NCI-H2171 treated with DMSO at 0.1 percent for 48 hours (cell line): ENCODE measurements at places on chromosomes 11 and 22.

DNA sequence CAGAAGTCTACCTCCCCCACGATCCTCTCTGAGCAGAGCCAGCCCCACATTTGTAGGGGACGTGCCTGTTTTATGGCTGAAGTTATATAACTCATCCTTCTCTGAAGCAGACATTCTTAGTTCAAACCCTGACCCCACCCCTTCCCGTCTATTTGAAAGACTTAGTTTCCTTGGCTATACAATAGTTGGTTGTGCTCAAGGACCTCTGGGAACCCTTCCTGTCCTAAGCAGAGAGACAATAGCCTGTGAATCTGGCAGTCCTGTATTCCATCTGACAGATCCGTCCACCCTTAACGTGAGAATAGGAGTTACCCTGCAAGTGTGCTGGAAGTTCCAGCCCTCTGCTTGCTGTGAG lies 75.2 kb downstream of the MN1 start:
- DNase-seq, result no peak

- DNase-seq, result peak; percentile 70
Observed at GRCh38 chr11:124763156-124763947, 1.3 kb upstream of the ESAM start.

GRCh38 chr11:122108192-122108799 lies 7.7 kb downstream of the BLID start:
- no peak for DNase-seq

DNA sequence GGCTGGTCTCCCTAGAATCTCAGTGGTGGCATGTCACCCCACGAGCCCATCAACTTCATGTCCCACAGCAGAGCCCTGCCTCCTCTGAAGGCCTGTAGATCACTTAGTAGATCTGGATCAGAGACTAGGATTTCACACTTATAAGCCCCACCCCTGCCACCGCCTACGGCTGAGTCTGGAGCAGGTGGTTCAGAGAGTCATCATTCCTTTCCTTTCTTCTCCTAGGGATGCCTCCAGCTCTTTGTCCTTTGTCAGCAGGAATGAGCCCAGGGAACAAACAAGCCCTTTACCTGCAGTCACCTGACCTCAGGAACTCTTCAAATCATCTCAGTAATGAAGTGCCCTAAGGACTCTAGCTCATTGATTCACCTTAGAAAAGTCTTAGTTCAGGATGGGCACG lies 37.8 kb downstream of the SCGB1A1 start:
- peak; percentile 7 for DNase-seq

GRCh38 chr11:93728792-93729128 lies 12.5 kb downstream of the TAF1D start:
- DNase-seq, result no peak

DNA sequence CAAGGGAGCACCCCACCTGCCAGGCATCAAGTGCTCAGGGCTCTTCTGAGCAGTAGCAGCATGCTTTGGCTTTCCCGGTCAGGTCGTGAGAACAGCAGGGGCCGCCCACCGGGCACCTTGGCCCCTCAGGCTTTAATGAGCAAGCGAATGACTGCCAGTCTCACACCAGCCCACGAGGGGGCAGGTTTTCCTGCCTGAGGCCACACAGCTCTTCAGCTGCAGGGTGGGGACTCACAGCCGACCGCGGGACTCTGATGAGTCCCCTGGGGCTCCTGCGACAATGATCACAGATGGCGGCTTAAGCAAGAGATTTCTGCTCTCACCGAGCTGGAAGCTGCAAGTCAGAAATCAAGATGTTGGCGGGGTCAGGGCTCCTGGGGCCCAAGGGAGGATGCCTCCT lies 14.3 kb upstream of the FGF19 start:
- peak; percentile 91 for DNase-seq
